NCI-H2107 (cell line): ENCODE measurements at places on chromosomes 4 and X.

- no peak for DNase-seq
Observed at GRCh38 chrX:20253232-20253543, 13.5 kb downstream of the RPS6KA3 start.

DNA sequence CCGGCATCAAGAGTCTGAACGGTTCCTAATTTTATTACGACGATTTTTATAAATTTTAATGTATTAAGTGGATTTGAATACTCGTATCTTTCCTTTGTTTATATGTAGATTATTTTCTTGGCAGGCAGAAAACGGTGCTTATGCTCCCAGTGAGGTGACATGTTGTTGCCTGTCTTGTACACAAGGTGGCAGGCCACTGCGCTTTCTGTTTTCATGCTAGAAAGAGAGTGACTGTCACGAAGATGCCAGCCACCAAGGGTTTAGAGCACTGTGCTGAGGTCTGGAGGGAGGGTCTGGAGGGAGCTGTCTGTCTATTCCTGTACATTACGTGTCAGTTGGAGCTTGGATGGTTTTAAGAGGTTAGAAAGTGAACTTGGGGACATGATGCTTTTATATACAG is 87.7 kb downstream of the SHROOM2 start:
- no peak for DNase-seq

- no peak for DNase-seq
Observed at GRCh38 chr4:7607156-7607910, 172.6 kb upstream of the PSAPL1 start.

DNA sequence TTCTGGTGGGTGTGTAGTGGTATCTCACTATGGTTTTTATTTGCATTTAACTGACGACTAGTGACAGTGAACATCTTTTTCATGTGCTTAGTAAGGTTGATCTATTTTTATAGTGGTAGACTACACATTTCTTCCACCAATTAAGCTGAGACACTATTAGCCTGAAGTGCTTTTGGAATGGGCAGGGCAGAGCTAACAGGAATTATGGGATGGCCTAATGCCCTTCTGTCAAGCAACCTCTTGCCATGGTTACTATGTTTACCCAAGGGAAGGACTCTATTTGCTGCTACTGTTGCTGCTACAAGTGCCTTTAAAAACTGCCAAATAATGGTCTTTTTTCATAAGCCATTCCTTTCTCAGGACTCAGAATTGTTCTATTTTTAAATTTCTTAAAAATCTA is 676.7 kb upstream of the ACTRT1 start:
- DNase-seq: no peak

- no peak for DNase-seq
Observed at GRCh38 chr4:68250151-68250930, 4.8 kb upstream of the TMPRSS11B start.

DNA sequence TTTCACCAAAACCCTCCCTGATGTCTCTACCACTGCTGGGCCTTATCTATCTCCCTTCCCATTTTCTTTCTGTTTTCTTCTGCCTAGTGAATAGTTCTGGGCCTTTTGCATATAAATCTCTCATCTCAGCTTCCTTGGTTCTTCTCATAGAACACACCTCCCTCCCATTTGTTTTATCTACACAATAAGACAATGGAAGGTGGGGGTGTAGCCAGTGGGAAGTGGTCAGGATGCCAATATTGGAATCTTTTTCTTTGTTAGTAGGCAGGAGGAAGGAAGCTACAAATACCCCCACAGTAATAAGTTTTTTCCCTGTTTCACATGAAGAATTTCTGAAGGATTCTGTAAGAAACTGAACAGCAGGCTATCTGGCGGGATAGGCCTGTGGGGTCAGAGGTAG is 30.9 kb upstream of the RHOH start:
- no peak for DNase-seq

GRCh38 chr4:126369076-126369475 is 1054.3 kb downstream of the FAT4 start:
- DNase-seq: no peak

- no peak for DNase-seq
Observed at GRCh38 chrX:133892337-133892736, 93.1 kb downstream of the GPC3 start.

GRCh38 chrX:153569475-153569874 is 29.5 kb downstream of the CCNQ start:
- DNase-seq: no peak

DNA sequence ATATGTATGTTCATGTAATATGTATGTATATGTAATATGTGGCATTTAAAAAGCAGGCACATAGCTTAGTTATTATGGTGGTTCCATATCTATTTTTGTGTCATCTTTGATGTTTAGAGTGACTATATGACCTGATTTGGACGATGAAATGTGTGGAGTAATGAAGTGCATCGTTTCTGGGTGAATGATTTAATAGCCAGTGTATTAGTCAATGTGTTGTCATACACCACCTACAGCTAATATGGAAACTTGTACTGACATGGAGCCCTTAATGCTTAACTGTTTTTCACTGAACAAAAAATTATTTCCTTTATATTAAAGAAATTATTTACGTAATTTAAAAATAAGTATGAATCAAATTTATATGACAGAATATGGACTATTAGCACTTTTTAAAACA is 292.3 kb upstream of the FSTL5 start:
- no peak for DNase-seq

DNA sequence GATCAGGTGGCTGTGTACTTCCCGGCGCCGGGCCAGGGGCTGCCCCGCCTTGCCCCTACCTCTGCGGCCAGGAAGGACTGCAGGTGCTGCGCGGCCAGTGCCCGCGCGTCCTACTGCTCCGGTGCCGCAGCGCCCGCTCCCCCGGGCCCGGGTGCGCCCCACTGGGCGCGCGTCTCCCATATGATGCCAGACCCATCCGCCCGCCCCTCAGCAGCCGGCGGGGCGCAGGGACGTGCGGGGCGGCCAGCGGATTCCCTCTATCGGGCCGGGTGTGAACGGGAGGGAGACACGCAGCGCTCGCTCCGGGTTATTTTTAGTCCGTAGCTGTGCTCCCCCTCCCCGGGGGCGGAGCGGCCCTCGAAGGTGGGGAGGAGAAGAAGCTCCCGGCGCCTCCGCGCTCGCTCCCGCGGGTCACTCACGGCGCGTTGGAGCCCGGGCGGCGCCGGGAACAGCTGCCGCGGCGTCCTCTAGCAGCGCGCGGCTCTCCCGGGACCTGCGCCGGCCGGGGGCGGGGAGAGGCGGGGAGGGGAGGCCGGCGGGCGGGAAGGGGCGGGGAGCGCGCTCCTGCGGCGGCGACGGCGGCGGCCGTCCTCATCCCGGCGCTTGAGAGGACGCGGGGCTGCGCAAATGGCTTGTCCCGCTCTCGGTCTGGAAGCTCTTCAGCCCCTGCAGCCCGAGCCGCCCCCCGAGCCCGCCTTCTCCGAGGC is 103.6 kb downstream of the UCHL1 start:
- no peak for DNase-seq

- DNase-seq: no peak
Observed at GRCh38 chrX:39802908-39803307, 294.9 kb downstream of the BCOR start.

GRCh38 chr4:18882468-18882867 is 860.9 kb upstream of the LCORL start:
- no peak for DNase-seq

- DNase-seq: no peak
Observed at GRCh38 chrX:133601116-133601515, 185.8 kb upstream of the GPC4 start.
